CD4-positive, alpha-beta T cell treated with Interleukin-15 for 4 hours (primary cell): ENCODE measurements at places on chromosomes 5 and 9.
A peak's percentile ranks its signal among the peaks of the same experiment; 100 is the strongest.

DNA sequence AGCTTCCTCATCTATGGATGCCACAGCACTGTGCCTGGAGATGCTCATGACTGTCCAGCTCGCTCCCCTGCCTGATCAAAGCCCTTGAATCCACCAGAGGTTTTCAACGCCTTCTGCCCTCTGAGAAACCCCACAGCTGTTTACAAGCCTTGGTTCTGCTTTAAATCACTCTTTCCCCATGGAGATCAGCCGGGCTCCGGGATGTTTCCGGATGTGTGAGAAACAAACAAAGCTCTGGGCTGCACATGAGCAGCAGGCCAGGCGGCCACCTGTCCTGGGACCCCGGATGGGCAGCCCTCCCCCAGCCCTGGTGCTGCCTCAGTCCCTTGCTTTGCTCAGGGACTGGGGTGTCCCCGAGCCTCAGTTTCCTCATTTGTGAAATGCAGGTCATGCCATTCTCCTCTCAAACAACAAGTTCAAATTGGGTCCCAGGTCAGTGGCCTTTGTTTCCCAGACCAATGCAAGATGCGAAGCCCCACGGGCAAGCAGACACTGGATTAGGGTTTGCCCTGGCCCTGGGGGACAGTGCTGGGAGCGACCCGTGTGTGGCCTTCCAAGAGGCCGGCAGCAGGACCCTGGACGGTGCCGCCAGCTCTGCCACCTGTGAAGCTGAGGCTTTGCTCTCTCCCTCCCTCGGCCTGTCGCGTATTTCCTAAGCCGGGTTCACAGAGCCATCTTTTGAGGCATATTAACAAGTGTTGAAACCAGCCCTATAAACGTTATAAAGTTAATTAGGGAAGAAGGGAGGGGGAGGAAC lies 42.4 kb upstream of the PHYKPL start:
- DNase-seq: no peak

GRCh38 chr9:76610011-76610352 lies 151.0 kb downstream of the GCNT1 start:
- DNase-seq: no peak

- DNase-seq: no peak
Measured at GRCh38 chr5:73233053-73233460, 60.1 kb downstream of the TMEM174 start.

GRCh38 chr5:1314564-1314982 lies 19.7 kb upstream of the TERT start:
- DNase-seq: no peak

DNA sequence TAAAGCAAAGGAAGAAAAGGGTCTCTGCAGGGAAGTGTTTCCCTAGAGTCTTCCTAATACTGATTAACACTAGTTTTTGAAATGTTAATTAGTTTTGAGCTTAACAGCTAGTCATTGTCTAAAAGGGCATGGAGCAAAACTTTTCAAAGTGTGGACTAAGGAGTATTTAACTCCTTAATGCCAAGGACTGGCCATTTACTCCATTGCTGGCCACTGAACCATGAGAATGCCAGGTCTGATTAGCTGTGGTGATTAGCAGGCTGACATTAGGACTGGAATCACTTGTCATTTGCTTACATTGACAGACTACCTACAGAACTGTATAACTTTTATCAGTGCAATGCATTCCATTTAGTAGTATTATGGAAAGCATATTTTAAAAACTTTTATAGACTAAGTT lies 987.0 kb downstream of the NR2F1-AS1 start:
- DNase-seq: no peak

GRCh38 chr9:124623966-124624734 lies 117.0 kb upstream of the NR5A1 start:
- DNase-seq: no peak

DNA sequence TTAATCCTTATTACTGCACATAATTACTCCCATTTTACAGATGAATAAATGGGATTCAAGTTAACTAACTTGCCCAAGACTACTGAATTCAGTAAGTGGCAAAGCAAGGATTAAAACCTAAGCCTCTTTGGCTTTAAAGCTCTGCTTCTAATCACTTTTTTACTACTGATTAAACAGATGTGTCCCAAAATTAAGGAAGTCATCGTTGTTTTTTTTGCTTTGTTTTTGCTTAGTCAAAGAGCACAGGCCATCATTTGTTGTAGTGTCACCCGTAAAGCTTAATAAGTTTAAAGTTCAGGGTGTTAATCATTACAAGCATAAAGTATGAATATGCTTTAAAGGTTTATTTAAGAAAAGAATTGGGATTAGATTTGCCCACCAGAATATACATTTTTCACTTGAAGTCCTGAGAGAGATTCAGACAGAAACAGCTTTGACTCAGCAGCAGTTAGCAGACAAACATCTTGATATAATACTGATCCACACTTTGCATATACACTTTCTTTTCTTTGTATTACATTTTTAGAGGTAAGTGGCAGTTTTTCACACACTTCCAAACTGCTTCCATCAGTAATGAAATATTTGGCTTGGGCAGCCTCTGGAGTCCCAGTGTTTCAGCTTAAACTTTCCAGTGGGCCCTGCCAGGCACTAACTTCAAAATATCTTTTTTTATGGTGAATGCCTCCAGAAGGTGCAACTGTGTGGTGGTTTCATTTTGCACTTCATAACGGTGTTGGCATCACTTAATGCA lies 52.7 kb downstream of the PIK3R1 start:
- DNase-seq: no peak

- DNase-seq: no peak
Measured at GRCh38 chr5:132901036-132901435, 27.6 kb downstream of the LEAP2 start.

GRCh38 chr5:151094030-151094851 lies 13.4 kb upstream of the TNIP1 start:
- DNase-seq: peak; percentile 59

DNA sequence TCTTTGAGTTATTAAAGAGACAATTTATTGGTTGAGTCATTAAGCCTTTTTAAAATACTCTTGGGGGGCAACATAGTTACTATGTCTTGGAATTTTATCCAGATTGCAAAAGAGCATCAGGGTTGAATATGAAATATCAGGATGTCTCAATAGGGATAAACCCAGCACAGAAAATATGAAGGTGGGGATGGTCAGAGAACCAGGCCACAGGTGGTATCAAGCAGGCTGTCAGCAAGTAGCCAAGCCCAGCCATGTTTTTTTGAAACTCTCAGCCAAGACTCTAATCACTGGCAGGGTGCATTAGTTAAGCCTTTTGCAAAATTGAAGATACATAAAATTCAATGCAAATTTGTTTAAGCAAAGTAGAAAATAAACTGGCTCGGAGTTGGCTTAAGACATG lies 468.9 kb downstream of the DTWD2 start:
- DNase-seq: no peak

- no peak for DNase-seq
Measured at GRCh38 chr5:74424162-74424868, 216.2 kb downstream of the ENC1 start.

- no peak for DNase-seq
Measured at GRCh38 chr5:44001236-44001635, 388.0 kb downstream of the FGF10 start.

DNA sequence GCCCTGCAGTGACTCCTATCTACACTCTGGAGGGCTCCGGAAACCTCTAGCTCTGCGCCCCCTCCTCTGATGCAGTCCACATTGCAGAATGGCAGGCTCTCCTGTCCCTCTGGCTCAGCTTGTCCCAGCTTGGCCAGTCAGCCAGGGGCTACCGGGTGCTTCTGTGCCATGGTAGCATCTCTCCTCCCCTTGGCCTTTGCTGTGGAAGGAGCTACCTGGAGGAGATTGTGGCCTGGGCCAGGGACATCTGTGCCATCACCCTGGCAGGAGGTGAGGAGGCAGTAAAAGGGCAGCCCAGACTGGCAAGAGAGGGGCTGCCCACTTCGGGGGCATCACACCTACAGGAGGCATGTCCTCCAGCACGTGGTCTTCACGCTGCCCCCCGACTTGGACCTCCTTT lies 38.1 kb upstream of the FCN1 start:
- DNase-seq: no peak

- no peak for DNase-seq
Measured at GRCh38 chr5:6578676-6579343, 54.0 kb downstream of the NSUN2 start.

GRCh38 chr9:97572892-97573365 lies 60.2 kb downstream of the TSTD2 start:
- no peak for DNase-seq

DNA sequence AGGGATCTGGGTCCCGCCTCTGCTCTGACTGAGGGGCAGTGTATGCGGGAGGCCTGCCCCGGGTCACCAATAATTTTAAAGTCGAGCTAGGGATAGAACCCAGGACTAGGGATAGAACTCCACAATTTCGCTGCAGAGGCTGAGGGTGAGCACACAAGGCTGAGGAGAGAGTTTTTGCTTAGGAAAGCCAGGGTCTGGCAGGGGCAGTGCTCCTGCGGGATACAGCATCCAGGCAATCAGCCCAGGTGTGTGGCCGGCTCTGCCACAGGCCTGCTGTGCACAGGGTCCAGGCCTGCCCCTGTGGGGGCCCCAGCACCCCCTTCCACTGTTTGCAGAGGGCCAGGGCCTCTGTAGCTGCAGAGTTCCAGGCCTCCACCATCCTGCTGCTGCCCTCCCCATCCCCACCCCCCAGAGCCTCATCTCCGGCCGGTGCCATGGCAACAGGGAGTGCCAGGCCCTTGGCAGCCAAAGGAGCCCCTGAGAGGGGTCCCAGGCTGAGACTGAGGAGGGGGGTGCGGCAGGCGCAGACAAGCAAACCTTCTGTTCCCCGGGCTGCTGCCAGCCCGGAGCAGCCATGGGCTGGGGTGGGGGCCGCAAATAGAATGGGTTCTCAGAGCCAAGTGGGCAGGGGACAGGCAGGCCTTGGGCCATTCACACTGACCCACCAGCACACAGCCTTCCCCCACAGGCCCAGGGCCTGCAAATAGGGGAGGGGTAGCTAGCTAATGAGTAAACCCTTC lies 8.6 kb downstream of the PDGFRB start:
- no peak for DNase-seq

DNA sequence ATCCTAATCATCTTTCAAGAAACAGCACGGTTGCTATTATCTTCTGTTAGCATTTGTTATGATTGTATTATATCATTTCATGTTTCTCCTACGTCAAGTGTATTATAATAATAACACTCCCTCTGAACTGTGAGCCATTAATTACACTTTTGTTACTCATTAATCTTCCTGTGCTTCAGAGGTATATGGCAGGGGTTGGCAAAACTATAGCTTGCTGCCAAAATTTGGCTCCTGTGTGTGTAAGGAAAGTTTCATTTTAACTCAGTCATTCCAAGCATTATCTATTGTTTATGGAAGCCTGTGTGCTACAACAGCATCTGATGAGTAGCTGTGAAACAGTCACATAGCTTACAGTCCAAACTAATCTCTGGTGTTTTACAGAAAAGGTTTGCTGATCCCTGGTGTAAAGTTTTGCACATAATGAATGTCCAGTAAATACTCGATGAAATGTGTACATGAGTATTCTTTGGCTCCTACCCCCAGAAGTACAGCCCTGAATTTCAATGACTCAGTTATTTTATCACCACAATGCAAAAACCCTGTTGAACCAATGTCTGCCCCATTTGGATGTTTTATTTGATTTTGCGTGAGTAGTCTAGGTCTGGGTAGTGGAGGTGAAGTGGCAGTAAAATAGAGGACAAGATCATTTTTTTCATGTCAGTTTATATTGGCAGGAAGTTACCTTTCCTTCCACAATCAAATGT lies 648.2 kb downstream of the MAT2B start:
- no peak for DNase-seq

DNA sequence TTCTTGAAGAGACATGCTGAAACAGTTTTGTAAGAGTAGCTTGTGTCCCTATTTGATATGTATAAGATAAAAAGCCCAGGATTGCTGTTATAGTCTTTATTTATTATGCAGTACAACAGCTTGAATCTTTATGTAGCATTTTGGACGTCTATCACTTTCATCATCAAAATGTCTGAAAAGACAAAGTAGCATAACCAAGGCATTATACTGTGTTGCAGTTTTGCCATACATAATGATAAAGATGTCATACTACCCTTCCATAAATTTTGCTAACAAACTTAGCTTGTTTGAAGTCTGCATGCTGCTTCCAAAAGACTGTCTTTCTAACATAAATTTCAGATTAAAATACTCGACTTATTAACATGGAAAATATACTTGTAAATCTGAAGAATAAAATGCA lies 127.8 kb downstream of the PRR16 start:
- DNase-seq: no peak

DNA sequence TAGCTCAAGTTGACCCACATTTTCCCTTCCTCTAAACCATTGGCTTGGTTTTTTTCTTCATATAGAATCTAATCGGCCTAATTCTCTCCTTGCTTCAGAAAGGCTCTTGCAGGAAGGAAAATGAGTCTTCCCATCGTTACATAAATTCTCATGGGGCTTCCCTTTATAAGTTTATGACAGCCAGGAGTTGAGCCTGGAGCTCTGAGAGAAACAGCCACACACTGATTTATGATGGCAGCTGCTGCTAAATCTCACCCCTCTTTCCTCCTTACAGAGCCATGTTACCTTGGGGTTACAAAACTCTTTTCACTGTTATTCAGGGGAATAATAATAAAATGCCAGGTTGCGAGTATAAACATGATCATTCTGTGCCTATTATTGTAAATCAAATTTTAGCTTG lies 5.2 kb upstream of the RNF14 start:
- DNase-seq: no peak

- no peak for DNase-seq
Measured at GRCh38 chr9:133890583-133890982, 101.5 kb downstream of the VAV2 start.

DNA sequence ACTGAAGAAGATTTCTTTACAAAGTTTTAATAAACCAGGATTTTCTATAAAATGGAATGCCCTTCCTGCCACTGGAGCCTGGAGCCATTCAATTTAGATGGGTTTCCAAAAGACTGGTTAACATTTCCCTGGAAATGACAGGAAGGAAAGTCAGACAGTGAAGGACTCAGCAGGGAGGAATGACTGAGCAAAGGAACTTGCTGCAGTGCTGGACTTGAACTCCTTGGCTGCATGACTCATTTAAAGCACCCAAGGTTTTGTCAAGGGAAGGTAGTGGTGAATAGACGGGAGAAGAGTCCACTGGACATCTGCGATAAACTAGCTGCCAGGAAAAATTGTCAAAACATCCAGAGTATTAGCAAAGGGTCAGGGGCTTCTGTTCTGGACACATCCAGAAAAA lies 163.8 kb upstream of the SLC28A3 start:
- no peak for DNase-seq

GRCh38 chr9:129835860-129836223 lies 584 bp downstream of the USP20 start:
- DNase-seq: no peak
